ENCODE measurements at places on chromosomes 13 and 19. TPM values are rescaled to one million over a fixed set of nuclear protein-coding genes. Genes with fewer than 3 reads are reported as not detected.

The CRLF1 gene
- 1.00 TPM for total RNA-seq

The MTRF1 gene
- total RNA-seq, result 13.5 TPM

The ZNF578 gene
- total RNA-seq, result 3.5 TPM

The ZSCAN4 gene
- total RNA-seq, result not detected

The ZNF93 gene
- total RNA-seq, result 9.3 TPM

The KMT5C gene
- 6.5 TPM for total RNA-seq

The DIRAS1 gene
- total RNA-seq, result 4.2 TPM
